NCI-H1092 treated with DMSO at 0.1 percent for 48 hours (cell line): ENCODE measurements at places on chromosomes 2 and 18.

DNA sequence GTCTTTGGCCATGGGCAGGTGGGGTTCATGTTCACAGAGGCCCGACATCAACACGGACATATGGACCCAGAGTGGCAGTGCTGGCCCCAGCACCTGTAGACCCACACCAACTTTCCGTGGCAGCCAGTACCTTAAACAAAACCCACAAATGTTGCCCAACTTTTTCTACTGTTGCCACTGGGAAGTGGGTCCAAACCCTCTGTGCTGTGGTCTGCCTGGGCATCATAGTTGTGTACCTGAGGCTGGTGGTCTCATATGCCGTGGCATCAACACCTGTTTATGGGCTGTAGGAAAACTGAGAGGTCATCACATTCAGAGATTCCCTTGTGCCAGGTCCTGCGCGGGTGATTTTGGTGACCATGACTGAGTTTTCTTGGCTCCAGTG, 79.9 kb downstream of the SH3RF3 start:
- DNase-seq = no peak

DNA sequence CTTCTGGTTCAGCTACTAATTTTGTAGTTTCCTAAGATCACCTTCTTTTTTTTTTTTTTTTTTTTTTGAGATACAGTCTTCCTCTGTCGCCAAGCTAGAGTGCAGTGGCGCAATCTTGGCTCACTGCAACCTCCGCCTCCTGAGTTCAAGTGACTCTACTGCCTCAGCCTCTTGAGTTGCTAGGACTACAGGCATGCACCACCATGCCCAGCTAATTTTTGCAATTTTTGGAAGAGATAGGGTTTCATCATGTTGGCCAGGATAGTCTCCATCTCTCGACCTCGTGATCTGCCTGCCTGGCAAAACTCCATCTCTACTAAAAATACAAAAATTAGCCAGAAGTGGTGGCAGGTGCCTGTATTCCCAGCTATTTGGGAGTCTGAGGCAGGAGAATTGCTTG, 301.5 kb upstream of the TFPI start:
- DNase-seq = no peak

DNA sequence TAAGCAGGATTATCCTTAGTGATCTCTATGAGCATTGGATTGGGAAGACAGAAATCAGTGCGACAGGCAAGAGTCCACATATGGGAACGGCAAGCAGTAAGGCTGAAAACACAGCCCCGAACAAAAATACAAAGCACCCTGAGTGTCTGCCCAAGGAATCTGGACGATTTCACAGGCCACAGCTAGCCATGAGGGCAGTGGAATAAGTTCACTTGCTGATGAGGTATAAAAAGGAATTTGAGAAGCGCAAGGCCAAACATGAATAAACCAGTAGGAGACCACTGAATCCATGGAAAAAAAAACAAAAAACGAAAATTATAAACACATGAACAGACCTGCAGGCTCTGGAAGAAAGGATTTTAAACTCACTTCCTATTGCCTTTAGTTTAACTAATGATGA, 24.3 kb downstream of the WDSUB1 start:
- DNase-seq = no peak

DNA sequence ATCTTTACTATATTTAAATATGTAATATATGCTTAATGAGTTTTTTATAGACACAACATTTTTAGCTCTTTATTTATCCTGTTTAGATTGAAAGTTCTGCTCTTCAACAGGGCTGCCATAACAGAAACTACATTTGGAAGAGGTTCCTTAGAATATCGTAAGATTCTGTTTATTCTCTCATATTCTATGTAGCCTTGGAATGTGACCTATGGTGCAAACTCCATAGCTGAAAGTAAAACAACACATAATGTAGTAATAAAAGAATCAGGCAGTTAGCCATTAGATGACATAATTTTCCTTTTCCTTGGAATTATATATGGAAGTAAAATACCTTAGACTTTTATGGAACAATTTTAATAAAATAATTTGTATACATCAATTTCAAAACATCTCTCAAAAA, 91.3 kb downstream of the ZNF804A start:
- no peak for DNase-seq

DNA sequence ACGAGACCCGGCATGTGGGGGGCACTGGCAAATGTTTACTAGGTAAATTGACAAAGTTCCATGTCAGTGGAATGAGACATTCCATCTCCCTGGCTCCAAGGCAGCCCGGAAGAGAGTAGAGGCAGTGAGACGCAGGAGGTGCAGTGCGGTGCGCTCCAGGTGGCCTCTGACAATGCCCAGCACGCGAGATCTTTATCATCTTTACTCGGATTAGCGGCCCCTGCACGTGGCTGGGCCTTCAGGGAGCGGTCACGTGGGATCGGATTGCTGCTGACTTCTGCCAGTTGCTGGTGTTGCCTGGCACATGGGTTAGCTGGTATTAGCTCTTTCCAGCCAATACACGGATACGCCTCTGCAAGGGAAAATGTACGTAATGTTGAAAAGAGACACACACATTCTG, 151.2 kb upstream of the ALKAL2 start:
- no peak for DNase-seq

DNA sequence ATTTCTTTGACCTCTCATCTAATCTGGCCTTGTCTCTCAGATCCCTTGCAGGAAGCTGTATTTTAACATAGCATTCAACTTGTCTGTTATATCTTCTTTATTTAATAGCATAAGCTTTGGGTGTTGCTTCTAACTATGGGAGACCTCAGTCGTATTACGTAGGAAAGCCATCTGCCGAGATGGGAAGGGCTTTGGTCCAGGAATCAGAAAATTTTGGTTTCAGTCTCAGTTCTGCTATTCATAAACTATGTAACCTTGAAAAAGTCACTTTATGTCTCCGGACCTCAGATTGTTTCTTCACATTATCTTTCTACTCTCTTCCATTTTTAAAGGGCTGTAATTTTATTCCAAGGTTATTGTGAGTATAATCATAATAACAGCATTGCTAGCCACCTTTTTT, 297.7 kb downstream of the SATB2 start:
- DNase-seq = no peak

DNA sequence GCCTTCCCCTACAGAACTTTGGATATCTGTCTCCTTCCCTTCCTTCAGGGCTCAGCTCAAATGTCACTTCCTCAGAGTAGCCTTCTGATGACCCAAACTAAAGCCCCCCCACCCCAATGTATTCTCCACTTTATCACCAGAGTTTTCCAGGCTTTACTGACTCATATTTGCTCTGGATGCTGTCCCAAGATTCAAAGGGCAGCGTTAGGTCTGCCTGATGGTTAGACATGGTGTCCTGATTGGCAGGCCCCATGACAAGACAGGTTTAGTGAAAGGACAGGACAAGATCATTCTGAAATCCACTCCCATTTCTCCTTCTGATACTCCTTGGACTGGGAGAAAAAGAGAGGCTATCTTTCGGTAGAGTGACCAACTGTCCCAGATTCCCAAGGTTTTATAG, 22.6 kb upstream of the RPIA start:
- no peak for DNase-seq

GRCh38 chr18:66136039-66136438, 385.2 kb downstream of the CDH7 start:
- DNase-seq = no peak

DNA sequence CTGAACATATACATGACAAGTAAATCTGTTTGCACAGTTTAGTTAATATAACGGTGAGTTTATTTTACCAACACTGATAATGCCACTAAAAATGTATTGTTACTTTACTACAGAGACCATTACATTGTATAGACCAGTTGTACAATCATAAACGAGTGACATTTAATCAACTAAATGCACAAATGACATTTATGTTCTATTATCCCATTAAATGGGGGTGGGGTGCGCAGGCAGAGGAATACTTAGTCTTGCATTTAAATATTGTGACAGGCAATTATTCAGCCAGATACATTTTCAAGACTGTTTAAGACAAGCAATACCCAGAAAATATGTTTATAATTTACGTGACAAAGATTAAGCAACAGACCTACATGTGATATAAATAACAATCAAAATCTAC, 72.0 kb upstream of the CHAC2 start:
- no peak for DNase-seq

GRCh38 chr2:96668771-96669170, 26.2 kb downstream of the FER1L5 start:
- DNase-seq = no peak

- DNase-seq = no peak
Observed at GRCh38 chr18:56980151-56980550, 166.7 kb upstream of the BOD1L2 start.

DNA sequence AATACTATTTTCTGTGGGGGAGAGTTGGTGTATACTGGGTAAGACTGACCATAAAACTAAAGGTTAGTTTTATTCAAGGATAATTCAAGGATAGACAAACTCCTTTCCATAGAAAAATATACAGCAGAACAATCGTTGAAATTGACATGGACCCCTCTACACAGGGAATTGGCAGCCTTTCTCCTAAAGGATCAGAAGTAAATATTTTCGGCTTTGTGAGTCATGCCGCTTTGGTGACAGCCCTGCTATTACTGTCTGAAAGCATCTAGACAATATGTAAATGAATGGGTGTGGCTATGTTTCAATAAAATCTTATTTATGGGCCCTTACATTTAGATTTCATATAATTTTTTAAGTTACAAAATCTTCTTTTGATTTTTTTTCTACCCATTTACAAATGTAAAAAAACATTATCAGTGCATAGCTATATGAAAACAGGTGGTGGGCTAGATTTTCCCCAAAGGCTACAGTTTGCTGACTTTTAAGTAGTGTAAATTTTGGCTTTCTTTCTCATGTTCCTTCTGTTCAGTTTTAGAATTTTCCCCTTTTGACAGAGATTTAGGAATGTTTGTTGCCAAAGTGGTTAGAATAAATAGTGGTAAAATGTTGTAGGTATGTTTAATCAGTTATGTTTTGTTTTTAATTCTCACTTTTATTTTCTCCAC, 270.6 kb downstream of the DCC start:
- DNase-seq = no peak

DNA sequence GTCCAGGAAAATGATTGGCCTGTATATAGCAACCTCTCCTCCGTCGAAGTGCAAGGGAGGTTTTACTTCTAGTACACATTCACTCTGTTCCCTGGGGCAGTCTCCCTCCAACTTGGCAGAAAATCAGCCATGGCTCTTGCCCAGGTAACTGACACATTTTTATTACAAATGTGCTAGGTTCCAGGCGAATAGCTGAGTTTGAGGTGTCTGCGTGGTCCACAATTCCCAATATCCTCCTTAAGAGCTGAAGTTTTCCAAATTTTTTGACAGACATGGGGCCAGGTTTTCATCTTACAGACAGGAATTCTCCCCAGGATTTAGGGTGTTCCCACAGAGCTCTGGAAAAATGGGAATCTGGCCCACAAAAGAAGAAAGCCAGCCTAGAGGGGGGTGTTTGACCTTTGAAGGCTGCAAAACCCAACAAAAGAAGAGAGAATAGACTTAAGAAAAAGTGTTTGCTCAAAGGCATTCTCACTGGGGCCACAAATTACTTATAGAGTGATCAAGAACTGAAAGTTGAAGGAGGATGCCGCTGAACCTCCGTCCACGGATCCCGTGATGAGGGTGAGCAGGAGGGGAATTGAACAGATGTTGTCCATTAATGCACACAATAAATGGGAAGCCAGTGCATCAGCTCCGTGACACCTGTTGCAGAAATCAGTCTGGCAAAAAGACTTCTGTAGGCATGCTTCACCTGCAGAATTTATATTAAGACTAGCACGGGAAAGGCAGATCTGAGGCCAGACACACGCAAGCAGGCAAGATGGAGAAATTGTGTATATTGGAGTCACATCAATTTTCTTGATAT, 242.3 kb upstream of the COPS8 start:
- no peak for DNase-seq

- no peak for DNase-seq
Observed at GRCh38 chr2:222364285-222364895, 60.0 kb upstream of the SGPP2 start.

DNA sequence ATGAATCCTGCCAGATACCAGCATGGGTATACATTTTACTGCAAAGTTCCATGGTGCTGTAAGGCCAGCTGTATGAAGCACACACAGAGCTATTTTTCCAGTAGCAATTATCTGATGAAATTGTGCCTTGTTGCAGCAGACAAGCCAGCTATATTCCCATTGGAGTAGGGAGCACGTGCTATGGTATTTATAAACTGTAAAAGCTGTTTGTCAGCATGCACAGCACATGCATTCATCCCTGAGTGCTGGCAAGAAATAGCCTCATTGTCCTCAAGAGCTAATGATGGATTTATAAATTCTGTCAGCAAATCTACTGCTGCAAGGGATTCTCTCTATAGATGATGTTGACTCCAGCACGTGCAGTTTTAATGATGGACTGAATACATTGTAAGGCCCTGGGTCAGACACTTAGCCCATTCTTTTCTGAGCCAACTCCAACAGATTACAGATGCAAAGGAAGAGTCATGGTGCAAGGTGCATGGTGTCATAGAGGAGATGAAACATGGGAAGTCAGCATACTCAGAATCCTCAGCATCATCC, 61.7 kb downstream of the KCNS3 start:
- DNase-seq = no peak

- DNase-seq = no peak
Observed at GRCh38 chr2:2134037-2134436, 197.0 kb downstream of the MYT1L start.

GRCh38 chr2:55810622-55811020, 113.0 kb downstream of the EFEMP1 start:
- no peak for DNase-seq

DNA sequence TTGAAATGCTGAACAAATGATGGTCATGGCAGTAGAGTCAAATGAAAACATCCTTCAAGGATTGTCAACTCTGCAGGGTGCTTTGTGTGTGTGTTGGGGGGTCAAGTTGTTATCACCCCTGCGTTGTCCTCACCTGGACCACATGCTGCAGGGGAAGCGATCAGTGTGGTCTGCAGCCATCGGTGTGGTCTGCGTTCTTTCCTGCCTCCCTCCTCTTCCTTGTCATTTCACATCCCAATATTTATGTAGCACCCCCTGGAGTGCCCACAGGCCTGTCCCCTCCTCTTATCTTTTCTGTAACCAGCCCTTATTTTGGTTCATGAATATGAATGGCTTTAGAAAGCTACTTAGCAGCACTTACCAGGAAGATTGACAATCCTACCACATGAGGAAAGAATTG, 38.9 kb downstream of the UGP2 start:
- DNase-seq = no peak

- no peak for DNase-seq
Observed at GRCh38 chr2:69948032-69948962, 13.1 kb downstream of the ASPRV1 start.

DNA sequence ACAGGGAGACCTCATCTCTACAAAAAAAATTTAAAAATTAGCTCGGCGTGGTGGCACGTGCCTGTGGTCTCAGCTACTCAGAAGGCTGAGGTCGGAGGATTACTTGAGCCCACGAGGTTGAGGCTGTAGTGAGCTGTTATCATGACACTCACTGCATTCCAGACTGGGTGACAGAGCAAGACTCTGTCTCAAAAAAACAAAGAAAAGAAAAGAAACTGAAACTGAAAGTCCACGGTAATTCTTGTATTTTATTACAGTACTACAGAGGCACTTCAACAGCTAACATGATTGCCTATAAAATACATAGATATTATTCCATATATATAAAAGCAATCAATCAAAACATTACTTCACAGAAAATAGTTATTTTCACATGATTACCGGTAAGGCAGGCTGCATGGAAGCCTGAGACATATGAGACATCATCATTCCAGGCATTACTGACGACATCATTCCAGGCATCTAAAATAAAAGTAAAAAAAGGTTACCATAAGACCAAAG, 23.1 kb downstream of the PRPF40A start:
- DNase-seq = no peak
